ENCODE measurements at places on chromosomes 12 and 14.

DNA sequence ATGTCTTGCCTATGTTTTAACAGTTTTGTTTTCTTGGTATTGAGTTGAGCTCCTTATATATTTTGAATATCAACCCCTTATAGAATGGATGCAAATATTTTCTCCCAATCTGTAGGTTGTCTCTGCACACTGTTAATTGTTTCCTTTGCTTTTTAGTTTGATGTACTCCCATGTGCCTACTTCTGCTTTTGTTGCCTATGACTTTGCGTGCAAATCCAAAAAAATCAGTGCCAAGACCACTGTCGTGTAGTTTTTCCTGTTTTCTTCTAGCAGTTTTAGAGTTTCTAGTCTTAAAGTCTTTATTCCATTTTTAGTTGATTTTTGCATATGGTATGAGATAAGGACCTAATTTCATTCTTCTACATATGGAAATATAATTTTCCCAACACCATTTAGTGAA, 28.8 kb downstream of the SENP1 start:
- no peak for DNase-seq

DNA sequence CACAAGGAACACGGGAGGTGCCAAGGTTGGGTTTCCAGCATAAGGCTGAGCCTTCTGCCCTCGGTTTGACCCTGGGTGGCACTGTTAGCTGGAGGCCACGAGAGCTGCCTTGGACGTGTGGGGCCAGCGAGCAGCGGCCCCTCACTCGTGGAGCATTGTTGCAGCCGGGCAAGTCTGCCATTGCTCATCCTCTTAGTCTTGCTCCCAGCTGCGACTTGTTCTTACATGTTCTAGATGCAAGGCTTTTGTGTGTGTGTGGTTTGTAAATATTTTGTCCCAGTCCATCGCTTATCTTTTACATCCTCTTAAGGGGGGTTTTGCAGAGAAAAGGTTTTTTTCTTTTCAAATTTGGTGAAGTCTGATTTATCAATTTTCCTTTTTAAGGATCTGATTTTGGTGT, 21.1 kb upstream of the C1S start:
- no peak for DNase-seq

DNA sequence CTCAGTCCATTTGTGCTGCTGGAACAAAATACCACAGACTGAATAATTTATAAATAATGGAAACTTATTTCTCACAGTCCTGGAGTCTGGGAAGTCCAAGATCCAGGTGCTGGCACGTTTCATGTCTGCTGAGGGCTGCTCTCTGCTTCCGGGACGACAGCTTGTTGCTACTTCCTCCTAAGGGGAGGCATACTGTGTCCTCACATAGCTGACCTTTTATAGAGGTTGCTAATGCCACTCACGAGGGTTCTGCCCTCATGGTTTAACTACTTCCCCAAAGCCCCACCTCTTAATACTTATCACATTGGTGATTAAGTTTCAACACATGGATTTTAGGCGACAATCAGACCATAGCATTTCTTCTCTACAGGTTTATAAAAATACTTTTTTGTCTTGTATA, 411.1 kb downstream of the NRXN3 start:
- DNase-seq = no peak

DNA sequence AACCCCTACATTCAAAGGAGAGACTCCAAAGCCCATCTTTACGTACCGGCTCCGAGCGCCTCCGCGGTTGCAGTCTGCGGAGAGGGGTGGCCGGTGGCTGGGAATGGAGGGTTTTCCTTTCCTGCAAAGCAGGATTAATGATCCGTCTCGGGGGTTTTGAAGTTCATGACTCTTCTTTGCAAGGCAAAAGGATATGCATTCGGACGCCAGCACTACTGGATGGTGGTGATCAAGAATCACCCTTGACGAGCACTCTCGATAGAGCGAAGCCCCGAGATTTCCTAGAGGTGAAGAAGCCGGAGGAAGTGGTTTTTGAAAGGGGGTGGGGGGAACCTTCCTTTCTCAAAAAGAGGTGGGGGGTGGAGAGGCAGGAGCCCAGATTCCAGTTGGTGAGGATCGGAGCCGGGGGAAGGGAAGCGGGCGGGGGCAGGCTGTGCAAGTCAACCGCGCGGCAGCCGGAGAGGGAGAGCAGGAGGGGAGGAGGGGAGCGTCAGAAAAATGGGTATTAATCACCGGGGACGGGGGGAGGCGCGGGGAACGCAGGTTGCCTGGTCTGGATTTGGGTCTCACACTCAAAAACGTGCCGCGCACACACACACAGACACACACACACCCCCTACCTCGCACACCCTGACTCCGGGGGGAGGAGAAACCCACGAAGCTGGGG, at the start of gene GRIN2B:
TSS of gene GRIN2B (minus strand) at position 307 of the 667 bp plus-strand sequence. CDS start 115,394 bp downstream, outside the sequence.
- DNase-seq = no peak

- DNase-seq = no peak
Measured at GRCh38 chr12:111166779-111167540, 201.9 kb downstream of the PHETA1 start.

DNA sequence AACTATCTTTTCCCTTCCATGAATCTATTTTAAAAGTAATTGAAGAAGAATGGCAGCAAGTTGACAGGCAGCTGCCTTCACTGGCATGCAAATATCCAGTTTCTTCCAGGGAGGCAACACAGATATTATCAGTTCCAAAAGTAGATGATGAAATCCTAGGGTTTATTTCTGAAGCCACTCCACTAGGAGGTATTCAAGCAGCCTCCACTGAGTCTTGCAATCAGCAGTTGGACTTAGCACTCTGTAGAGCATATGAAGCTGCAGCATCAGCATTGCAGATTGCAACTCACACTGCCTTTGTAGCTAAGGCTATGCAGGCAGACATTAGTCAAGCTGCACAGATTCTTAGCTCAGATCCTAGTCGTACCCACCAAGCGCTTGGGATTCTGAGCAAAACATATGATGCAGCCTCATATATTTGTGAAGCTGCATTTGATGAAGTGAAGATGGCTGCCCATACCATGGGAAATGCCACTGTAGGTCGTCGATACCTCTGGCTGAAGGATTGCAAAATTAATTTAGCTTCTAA, 18.4 kb downstream of the TMPO start:
- no peak for DNase-seq

- DNase-seq = no peak
Measured at GRCh38 chr14:51561141-51561540, 90.6 kb upstream of the FRMD6 start.

- DNase-seq = no peak
Measured at GRCh38 chr12:126772171-126772864, 1494.7 kb upstream of the TMEM132C start.

DNA sequence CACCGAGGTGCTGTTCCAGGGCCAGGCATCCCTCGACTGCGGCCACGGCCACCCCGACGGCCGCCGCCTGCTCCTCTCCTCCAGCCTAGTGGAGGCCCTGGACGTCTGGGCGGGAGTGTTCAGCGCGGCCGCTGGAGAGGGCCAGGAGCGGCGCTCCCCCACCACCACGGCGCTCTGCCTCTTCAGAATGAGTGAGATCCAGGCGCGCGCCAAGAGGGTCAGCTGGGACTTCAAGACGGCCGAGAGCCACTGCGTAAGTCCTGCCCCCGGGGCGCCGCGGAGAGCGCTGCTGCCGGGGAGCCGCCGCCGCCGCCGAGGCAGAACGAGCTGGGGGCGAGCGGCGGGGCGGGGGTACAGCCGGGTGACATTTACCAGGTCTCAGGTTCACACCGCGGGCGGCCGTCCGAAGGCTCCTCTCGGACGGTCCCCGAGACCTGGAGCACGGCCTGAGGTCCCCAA, 1.4 kb downstream of the PLXNC1 start:
- no peak for DNase-seq

Data from stimulated activated CD4-positive, alpha-beta T cell treated with anti-CD3 and anti-CD28 coated beads, TNF-alpha, amount 100 ng/mL, for 1 hour (primary cell).